ENCODE measurements at places on chromosomes 7 and 10.

DNA sequence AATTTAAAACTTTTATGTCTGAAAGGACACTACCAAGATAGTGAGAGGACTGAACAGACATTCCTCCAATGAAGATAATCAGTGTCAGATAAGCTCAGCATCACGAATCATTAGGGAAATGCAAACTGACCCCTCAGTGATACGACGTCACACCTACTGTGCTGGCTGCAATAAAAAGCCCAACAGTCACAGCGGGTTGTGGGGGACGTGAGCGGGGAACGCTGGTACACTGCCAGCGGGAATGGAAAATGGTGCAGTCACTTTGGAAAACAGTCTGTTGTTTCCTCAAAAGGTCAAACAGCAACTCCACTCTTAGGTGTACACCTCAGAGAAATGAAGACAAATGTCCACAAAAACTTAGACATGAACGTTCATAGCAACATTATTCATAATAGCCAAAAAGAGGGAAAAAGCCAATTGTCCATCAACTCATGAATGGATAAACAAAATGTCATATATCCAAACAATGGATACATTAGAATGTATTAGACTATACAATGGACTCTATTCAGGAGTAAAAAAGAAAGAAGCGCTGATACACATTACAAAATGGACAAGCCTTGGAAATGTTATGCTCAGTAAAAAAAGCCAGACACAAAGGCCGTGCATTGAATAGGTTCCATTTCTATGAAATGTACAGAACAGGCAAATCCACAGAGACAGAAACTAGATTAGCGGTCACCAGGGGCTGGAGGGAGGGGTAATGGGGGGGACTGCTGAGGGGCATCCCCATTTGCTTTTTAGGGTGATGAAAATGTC is 2.4 kb upstream of the ECHS1 start:
- no peak for DNase-seq

- no peak for DNase-seq
These were observed 20.8 kb upstream of the TMEM273 start for GRCh38 chr10:49208996-49209395.

DNA sequence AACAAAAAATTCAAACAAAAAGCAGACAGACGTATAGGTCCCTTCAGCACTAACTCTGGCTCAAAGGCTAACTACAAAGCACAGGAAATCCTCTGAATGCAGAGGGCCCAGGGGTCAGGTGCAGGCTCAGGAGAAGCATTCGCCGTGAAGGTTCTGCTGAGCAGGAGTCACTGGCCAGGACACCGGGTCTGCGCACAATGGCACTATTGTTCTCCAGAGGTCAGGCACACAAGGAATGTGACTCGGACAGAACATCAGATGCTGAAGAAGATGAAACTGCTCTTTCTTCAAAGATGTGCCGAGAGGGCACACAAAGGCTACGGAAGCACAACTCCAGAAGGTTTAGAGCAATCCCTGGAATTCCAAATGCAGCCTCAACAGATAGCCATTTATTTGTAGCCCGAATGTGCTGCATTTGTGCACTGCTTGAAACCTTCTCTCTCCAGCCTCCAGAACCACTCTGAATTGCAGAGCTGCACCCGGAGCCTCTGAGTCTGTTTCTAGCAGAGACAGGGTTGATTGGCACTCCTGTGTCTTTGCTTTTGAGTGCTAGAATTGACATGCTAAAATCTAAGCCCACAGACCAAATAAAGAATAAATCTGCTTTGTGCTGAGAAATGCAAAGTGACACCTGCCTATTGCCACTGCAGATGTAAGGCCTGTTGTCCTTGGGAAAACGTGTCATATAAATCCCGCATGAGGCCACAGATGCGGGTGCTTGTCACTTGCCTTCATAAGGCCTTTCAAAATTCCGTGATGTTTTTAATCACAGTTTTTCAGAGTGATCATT is 85.4 kb upstream of the AFAP1L2 start:
- DNase-seq, result no peak

GRCh38 chr7:89943525-89944050 is 210.7 kb upstream of the STEAP1 start:
- no peak for DNase-seq

- no peak for DNase-seq
These were observed 380.5 kb downstream of the SFMBT2 start for GRCh38 chr10:7030134-7030855.

DNA sequence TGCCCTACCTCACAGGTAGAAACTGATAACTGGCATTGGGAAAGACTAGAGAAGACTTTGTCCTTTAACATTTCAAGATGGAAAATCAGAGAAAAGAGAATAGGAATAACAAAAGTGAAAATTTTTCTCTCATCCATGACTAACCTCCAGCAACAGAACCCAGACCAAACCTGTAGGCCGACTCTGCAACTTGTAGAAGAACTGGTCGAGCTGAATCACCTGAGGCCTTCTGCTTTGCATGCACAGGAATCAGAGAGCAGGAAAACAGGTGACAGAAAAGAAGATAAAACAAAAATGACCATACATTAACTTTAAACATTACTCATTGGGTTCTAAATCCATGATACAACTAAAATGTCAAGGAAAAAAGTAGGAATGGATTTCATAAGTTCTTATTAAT is 137.1 kb downstream of the SLC25A13 start:
- DNase-seq, result no peak

DNA sequence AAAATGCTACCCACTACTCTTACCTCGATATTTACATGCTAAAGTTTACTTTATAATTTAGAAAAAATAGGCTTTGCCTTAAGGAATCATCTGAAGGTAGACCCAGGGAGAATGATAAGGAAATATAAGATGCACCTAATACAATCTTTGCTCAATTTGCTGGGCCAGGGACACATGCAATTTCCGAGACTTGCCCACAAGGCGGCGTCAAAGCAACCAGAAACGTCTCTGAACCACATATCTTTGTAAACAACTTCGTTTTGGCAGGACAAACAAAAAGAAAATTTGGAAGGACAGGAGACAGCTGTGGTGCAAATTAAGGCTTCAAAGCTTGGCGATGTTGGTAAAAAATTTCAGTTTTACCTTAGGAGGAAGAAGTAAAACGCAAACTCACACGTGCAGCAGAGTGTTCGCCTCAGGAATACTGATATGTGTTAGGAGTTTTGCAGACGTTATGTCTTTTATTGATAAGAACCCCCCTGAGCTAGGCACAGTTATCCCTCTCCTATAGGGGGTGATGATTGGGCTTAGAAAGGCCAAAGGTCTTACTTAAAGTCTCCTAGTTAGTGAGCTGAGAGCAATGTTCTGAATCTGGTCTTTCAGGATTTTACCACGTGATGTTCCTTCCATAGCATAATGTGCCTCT is 134.3 kb downstream of the PRKCQ start:
- peak; percentile 58 for DNase-seq

Measured in suppressor macrophage treated with lipopolysaccharide for 4 hours (primary cell).